AG20443 (cell line): ENCODE measurements at places on chromosomes 7 and 10.

DNA sequence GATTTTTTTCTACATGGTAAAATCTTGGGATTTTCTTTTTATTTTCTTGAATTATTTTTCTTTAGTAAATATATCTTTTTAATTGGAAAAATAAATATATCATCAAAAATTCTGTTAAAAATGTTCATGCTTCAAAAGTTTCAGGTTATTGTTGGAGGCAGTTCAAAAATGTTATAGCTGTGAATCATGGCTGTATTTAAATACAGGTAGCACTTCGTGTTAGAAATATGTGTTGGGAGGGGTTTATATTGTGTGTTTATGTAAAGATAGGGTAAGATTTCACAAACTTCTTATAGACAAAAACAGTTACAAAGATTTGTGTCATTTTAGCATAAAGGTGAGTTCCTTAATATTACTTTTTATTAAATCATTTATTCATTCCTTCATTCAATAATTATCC, 60.4 kb downstream of the HDAC9 start:
- no peak for DNase-seq

- peak; percentile 5 for DNase-seq
Observed at GRCh38 chr7:35185908-35186731, 67.8 kb downstream of the TBX20 start.

DNA sequence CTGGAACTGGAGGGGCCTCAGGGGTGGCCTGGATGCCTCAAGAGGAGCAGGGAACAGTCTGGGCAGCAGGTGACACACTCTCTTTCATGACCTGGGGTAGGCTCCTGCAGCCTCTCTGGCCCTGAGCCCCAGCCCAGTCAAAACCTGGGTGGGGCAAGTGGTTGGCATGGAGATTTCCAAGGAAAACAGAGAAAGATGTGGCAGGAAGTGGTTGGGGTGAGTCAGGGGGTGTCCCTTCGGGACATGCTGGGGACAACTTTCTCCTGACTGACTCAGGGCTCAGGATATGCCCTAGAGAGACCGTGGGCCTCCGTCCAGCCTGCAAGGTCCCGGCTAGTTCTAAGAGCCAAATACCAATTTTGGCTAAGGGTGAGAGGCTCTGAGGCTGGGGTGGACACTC, 2.9 kb downstream of the AQP1 start:
- peak; percentile 84 for DNase-seq

- DNase-seq: no peak
Observed at GRCh38 chr10:123571978-123572377, 94.2 kb upstream of the GPR26 start.

DNA sequence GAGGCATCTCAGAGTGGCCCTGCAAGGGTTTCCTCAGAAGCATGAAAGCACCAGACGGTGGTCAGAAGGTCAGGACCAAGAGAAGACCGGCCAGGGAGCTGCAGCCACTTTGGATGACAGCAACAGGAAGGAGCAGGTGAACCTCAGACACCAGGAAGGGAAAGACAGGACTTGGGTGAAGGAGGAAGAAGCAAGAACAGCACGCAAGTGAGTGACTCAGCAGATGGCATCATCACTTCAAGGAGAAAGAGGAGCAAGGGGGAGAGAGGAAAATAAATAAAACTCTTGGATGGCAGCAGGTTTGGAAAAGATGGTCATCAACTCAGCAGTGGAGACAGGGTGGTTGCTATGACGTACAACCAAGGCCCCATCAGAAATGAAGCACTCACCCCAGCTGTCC, 31.6 kb downstream of the NCAPG2 start:
- DNase-seq: no peak
